Activated CD4-positive, alpha-beta T cell treated with anti-CD3 and anti-CD28 coated beads for 1 hour (primary cell): ENCODE measurements at places on chromosomes 11 and 22.

DNA sequence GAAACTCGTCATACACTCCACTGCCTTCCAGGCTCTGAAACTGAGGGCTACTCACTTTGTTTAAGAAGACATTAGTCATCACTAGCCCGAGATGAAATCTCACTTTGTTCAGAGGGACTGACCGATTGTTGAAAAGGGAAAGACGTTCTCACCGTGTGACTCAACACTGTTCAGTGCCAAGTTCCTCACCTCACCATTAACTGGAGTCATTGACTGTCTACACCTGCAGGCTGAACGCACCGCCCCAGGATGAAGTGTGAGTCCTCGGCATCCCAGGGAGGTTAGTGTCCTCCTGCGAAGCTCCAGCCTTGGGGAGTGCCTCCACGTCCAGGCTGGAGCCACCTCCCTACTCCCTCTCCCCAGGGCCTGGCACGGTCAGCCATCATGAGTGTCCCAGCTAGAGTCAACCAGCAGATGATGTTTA, 30.4 kb downstream of the FADD start:
- DNase-seq, result no peak

GRCh38 chr11:70528046-70528793, 129.9 kb downstream of the CTTN start:
- no peak for DNase-seq

DNA sequence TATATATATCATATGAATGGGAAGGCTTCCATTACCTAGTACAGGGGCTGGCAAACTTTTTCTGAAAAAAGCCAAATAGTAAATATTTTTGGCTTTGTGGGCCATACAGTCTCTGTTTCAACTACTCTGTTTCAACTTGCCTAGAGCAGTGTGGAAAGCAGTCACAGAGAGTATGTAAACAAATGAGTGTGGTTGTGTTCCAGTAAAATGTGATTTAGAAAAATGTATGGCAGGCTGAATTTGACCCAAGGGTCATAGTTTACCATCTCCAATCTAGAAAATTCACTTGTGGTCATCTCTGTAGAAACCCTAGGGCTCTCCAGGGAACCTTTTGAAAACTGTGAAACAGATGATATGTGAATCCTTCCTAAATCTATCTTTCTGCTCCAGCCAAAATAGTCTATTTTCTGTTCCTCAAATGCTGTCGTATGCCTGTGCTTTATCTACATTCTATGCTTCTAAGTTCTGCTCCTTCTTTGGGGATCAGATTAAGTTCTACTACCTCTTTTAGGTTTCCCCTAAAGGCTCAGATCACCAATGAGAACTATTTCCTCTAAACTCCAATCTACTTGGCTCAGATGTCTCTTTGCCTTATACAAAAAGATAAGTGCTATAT, 356.2 kb downstream of the METTL15 start:
- no peak for DNase-seq

DNA sequence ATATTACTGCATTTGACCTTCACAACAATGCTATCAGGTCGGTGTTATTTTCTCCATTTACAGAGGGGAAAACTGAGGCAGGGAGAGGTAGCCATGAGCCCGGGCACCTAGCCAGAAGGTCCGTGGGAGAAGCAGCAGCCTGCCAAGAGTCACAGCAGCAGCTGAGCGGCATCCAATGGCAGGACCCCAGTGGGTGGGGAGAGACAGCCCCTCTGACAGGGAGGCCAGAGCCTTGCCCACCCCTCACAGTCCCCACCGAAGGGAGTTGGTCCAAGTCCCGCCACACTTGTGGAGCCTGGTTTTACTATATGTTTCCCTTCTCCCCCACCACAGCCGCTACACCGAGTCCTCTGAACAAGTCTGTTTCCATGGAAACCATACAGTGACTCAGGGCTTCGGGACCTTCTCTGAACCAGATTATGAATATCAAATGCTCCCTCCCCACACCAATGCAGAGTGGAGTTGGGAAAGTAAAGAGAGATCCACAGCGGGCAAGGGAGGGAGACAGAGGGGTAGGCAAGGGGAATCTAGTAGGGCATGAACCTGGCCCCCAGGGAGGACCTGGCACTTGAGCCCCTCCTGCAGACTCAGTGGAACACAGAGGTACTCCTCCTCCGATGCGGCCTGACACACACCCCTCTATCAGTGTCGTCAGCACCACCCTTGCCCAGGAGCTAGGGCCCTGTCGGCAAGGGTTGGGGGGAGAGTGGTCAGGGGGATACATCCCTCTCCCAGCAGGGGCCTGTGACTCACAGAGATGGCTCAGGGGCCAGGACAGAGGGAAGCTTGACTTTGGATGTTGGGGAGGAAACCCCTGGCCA, 2.5 kb downstream of the CHST1 start:
- DNase-seq, result no peak

DNA sequence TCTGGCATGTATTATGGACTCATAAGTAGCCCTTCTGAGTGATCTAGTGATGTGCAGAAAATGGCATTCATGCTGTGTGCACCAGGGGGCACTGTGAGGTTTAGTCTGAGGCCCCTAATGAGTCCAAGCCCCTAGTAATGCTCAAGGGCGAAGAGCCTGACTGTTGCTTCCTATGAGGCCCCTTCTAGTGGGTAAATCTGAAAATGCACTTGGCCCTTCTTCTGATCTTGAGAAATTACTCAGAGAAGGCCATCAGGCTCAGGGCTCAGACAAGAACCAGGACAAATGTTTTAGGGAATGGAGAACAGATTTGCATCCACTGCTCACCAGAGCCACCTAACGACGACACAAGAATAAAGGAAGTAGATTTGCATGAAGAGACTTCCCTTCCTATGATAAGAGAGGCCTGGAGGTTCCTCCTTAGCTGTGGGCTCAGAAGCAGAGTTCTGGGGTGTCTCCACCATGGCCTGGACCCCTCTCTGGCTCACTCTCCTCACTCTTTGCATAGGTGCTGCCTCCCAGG, 75.8 kb downstream of the GGTLC2 start:
- DNase-seq, result no peak

- DNase-seq, result no peak
Measured at GRCh38 chr11:74746868-74747267, 1.8 kb upstream of the RNF169 start.

DNA sequence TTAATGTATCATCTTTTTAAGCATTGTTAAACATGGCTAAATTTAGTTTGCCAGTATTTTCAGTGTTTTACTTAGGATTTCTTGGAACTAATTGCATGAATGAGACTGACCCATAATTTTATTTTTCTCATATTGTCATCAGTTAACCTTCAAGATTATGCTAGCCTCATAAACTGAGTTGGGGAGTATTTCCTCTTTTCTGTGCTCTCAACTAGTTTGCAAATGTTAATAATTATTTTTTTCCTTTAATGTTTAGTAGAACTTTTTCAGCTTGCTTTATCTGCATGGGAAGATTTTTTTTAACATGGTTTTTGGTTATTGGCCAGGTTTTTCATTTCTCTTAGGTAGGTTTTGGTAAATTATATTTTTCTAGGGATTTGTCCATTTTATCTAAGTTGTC, 235.4 kb upstream of the SESN3 start:
- no peak for DNase-seq

- DNase-seq, result no peak
Measured at GRCh38 chr11:62980133-62980760, 4.5 kb downstream of the SLC22A6 start.

DNA sequence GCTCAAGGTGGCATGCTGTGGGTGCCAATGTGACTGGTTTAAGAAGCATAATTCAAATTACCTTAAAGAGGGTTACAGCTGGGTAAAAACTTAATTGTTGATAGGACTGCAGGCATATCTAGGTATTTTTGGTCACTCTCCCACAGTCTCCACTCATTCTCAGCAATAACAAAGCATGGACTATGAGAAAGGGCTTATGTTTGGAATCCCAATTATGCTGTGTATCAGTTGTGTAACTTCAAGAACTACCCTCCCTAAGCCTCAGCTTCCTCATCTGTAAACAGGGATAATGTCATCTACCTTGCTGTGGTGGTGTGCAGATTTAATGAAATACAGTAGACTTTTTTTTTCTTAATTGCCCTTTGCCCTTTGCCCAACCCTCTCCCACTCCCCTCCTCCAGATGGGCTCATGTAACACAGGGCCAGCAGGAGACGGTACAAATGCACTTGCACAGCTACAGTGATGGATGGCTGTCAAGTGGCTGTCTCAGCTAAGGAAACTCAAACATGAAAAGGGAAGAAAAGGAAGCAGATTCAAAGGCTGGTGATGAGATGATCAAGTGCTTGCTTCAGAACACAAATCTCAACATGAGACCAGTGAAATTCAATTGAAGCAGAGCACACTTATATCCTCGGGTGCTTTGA, 37.6 kb downstream of the MAP6 start:
- no peak for DNase-seq
